ENCODE measurements at places on chromosomes 2 and 18. TPM values are rescaled to one million over a fixed set of nuclear protein-coding genes. Genes with fewer than 3 reads are reported as not detected.

Gene ZAP70
- not detected for total RNA-seq

DNA sequence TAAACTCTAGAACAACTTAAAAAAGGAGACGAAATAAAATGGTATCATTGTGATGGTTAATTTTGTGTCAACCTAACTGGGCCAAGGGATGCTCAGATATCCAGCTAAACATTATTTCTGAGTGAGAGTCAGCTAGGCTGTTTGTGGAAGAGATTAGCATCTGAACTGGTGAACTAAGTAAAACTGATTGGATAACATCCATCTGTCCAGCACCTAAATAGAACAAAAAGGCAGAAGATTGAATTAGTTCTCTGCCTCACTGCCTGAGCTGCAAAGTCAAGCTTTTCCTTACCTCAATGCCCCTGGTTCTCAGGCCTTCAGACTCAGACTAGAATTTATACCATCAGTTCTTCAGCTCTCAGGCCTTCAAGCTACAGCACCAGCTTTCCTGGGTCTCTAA, 30.0 kb downstream of the PPP3R1 start:
- DNase-seq: no peak

- DNase-seq: peak; percentile 47
Observed at GRCh38 chr2:58054264-58054663, 7.7 kb downstream of the VRK2 start.

- DNase-seq: no peak
Observed at GRCh38 chr2:172571245-172571644, 15.4 kb downstream of the PDK1 start.

DNA sequence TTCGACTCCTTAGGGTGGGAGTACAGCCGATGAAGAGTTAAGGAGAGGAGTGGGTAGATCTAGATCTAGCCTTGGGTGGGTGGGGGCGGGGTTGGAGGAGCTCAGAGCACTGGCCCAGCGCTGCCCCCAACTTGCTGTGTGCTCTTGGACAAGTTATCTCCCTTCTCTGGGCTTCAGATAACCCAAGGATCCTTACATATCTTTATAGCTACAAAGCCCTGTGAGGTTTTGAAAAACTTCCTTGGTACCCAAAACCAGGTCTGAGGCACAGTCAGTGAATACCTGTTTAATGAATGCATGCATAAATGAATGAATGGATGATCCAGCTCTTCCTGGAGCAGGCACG, 1.3 kb upstream of the ODC1 start:
- DNase-seq: no peak

DNA sequence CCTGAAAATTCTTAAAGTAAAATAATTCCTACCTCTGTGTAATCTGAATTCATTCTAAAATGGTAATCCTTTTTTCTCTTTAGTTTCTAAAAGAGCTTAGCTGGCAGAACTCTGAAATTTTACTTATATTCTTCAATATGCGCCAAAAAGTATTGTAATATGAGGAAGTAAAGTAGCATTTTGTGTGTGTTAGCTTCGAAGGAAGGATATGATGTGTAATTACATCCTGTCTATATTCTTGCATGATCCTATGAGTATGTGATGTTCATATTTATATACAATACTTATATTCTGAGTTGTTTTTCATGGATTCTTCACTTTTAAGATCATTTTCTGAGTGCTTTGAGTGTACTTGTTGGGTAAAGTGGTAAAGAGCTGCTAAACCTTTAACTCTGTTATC, 402.9 kb upstream of the PKDCC start:
- no peak for DNase-seq

GRCh38 chr18:8462651-8463185, 146.5 kb upstream of the RAB12 start:
- no peak for DNase-seq

DNA sequence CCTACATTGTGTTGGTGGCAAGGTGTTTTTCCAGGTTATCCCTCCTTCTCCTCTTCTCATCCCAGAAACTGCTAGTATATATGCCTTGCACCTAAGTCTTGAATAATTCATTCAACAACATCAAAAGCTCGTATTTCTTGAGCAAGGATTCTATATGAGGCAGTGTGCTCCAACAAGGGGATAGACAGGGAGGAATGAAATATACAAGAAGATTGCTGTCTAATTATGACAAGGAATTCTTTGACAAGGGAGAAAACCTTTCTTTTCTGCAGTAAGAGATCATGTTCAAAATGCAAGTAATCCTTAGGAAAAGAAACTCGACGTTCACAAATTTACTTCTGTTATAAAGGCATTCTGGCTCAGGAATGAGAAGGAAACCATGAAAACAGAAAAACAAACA, 788.6 kb downstream of the TDRD15 start:
- no peak for DNase-seq

GRCh38 chr2:162559194-162559593, 215.3 kb downstream of the GCA start:
- no peak for DNase-seq

All from IMR-90 (cell line).